HCT116 (cell line): ENCODE measurements at places on chromosomes 11 and 22.

GRCh38 chr11:130278151-130278550 is 36.6 kb downstream of the ZBTB44 start:
- no peak for DNase-seq

DNA sequence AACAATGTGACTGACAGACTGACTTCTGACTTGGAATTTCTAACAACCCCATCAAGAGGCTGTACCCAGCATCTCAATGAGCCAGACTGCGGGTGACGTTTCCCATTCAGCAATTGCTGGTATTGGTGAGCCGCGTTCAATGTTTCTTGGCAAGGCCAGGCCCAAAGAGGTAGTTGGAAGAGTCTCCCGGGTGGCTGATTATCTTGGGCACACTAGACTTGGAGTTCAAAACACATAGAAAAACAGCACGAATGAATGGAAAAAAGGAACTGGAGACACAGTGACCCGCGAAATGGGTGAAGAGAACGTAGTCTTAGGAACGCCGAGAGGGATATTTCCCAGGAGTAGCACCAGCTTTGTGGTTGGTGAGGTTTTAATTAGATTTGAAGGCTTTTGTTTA is 115.7 kb downstream of the RPS6KA4 start:
- DNase-seq, result no peak

DNA sequence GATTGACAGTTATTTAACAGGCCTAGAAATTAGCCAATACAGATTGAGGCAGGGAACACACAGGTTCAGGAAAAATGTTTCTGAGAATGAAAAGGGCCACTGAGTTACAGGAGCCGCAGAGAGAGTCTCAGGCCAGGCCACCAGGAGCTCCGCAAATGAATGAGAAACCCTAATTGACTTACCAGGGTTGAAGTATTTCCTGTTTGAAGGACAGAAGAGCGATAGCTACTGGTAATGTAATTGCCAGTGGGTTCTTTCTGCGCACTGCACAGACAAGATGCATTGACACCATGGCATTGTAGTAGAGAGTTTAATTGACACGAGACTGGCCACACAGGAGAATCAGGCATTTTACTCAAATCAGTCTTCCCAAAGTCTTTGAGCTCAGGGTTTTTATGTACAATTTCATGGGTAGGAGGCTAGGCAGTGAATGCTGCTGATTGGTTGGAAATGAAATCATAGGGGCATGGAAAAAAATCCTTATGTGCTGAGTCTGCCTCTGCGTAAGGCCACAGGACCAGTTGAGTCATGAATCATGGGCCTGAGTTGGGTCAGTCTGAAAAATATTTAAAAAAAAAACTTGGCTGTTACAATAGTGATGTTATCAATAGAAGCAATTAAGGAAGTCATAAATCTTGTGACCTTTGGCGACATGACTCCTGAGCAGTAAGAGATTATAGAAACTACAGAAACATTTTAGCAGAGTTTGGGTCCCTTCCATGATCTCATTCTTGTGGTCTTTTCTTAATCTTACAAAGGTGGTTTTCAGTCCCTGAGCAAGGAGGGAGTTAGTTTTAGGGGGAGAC is 203.8 kb downstream of the CASP12 start:
- DNase-seq, result no peak

- no peak for DNase-seq
Observed at GRCh38 chr11:10973416-10973815, 115.6 kb upstream of the ZBED5 start.

- DNase-seq, result no peak
Observed at GRCh38 chr11:102604875-102605274, 20.3 kb downstream of the MMP20 start.

- no peak for DNase-seq
Observed at GRCh38 chr11:30333405-30333804, 10.5 kb downstream of the ARL14EP start.

GRCh38 chr11:20616920-20617319 is 17.5 kb downstream of the SLC6A5 start:
- DNase-seq, result no peak

DNA sequence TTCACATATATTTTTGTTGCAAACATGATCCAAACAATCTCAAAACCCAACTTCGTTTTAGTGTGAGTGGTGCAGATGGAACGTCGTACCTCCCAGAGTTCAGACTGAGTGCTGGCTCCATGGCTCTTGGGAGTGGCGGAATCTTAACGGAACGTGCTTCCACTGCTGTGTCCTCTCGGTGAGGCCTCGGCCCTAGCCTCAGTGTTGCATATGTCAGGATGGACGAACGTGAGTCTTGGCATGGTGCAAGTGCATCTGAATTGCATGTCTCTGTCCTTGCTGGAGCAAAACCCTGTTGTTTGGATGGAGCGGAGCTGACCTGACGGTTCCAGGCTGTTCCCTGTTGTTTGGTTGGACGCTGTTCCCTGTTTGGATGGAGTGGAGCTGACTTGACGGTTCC is 306.8 kb downstream of the TBC1D22A start:
- no peak for DNase-seq

DNA sequence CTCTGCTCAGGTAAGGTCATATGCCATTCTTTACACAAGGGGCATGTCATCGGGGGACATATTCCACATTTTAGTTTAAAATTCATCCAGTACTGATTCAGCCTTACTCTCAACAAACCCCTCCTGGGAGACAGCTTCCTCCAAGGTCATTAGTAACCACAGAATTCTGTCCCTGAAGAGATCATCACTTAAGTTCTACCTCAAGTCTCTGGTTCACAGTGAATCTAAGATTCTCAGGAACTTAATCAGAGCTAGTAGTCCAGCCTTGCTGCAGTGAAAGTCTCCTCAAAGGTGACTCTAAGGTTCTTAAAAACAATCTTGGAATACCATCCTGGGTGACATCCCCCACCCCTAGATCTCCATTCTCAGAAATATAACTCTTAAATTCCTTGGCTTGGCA is 18.9 kb upstream of the GDPD4 start:
- DNase-seq, result no peak

DNA sequence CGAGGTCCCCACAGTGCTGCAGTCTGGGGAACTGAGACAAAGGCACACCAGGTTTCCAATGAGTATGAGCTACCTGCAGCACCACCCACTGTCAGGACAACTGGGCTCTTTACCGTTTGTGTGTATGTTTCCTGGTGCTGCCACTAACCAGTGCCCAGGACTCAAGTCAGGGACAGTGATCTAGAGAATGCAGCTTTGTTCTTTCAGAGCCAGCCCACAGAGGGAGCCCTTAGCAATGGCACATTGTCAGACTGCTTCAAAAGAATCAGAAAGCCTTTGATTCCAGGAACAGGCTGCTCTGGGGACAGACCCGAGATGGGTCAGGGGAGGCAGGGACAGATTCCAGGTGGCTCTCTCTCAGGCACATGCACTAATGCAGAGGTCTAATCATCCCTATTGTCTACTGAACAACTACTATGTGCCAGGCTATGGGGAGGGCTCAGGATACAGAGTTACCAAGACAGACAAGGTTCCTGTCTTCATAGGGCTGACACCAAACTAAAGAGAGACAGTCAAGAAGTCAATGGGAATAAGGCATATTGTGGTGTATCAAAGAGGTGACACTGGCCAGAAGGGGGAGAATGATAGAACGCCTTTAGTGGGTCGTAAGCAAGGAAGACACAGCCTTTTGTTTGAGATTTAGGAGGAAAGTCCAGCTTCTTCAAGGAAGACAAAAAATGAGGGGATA is 103.7 kb downstream of the VPREB1 start:
- peak; percentile 26 for DNase-seq

DNA sequence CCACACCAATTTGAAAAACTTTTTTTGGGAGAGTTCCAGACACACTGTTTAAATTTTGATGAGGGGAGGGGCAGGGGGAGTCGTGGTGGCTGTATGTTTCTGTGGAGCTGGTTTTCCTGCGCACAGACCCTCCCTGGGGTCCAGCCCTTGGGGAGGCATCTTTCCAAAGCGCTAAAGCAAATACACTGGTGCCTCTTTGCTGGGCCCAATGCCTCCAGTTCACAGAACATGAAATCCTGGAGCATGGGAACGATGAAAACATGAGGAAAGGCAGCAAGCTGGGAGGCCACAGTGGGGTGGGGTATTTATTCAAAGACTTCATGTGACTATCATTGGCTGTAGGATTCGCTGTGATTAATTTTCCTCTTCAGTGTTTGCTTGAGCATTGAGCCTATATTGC is 135.3 kb downstream of the CCDC34 start:
- no peak for DNase-seq

DNA sequence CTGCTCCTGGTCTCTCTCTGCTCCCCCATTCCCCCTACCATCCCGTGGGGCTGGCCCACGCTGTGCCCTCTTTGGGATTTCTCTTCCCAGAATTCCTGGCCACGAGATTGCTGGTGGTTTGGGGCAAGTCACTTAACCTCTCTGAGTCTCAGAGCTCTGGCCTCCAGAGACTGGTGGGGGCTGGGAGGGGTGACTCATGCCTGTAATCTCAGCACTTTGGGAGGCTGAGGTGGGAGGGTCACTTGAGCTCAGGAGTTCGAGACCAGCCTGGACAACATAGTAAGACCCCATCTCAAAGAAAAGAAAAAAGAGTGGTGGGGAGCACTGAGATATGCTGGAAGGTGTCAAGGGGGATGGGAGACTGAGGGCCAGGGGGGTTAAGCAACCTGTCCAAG is 18.3 kb downstream of the OTUB1 start:
- no peak for DNase-seq

GRCh38 chr11:66600631-66601233 is 7.7 kb downstream of the CCS start:
- no peak for DNase-seq

- DNase-seq, result no peak
Observed at GRCh38 chr11:35461917-35462538, 42.7 kb upstream of the SLC1A2 start.

DNA sequence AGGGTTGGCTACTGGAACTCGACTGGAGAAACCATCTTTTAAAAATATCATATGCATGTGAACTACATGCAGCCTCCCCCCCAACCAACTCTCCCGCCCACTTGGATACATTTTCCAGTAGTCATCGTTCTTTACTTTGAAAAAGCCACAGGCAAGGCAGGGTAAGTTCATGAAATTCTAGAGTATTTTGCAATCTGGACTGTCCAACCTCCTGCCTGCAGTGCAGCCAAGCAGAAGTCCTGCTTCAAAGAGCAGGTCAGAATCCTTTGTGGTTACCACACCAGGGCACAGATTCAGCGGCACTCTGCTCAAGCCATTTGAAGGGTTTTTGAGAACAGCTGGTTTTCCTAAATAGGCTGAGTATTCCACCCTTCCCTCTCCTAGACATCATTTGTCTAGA is 12.1 kb downstream of the ELF5 start:
- no peak for DNase-seq

DNA sequence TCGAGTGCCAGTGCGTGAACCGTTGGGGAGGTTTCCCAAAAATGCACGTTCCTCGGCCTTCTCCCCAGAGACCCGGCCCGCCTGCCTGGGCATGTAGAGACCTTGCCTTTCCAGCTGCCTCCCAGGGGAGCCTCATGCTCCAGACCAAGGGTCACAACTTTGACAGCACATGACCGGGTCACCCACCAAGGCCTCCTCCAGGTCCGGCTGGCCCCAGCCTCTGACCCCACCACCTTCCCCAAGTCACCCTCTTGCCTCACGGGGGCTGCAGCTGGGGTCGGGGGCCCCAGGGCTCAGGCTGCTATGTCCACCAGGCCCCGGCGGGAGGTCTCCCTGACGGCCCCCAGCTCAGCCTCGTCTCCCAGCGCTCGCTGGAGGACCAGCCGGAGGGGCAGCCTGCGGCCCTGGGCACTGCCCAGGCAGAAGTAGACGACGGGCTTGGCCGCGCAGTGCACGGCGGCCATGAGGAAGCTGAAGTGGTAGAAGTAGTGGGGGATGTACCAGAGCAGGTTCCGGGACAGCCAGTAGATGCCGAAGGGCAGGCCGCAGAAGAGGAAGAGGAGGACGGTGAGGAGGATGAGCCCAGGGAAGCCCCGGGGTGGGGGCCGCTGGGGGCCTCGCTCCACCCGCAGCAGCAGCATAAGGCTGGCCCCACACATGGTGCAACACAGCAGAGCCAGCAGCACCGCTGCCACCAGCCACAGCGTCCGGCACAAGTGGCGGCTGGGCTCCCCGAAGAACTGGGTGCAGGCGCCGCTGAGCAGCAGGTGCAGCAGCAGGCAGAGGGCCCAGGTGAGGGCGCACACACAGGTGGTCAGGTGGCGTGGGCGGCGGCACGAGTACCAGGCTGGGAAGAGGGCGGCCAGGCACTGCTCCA is 4.4 kb downstream of the MRGPRE start:
- DNase-seq, result no peak

- DNase-seq, result no peak
Observed at GRCh38 chr11:119115484-119116234, 5.7 kb upstream of the HINFP start.
